Activated T-helper 1 cell treated with anti-CD3 and anti-CD28 coated beads, Interleukin-12 subunit alpha, Interleukin-12 subunit beta, Interleukin-2, Interleukin-4 antibody, amounts not matched to agents 30 ng/mL and 10 ng/mL and 1 ng/mL, durations not matched to agents 14 hours and 24 hours and 36 hours (primary cell): ENCODE measurements at places on chromosomes 6 and 20.

GRCh38 chr6:98909236-98909635 is 38.5 kb downstream of the FBXL4 start:
- no peak for DNase-seq

DNA sequence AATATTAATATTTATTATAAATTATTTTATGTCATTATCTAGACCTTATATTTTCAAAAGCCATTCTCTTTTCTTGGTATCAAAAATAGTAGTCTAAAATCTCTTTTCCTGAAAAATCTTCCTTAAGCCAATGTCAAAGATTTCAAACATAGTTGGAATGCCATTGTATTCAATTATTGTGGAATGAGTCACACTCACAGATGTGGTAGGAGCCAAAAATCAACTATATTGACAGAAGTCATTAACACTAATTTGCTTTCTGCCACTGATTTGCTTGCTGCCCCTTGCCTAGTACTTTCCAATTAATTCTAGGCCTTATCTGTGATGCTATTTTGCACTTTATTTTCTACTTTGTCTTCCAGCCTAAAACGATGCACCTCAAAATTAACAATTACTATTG is 1326.3 kb upstream of the GJE1 start:
- no peak for DNase-seq

DNA sequence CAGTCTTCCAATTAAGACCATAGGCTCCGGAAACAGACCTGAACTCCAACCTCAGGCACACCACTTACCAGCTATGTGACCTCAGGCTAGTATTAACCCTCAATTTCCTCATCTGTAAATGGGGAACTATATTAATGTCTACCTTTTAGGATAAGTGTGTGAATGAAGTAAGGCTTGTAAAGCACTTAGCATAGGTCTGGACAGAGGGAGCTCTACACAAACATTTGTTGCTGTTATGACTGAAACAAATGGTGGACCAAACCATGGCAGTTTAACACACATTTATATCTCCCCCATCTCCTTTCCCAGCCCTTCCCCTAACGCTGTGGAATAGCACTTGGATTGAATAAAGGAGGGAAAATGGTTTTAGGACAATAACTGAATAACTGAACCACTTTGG is 48.7 kb downstream of the TSHZ2 start:
- DNase-seq = no peak

DNA sequence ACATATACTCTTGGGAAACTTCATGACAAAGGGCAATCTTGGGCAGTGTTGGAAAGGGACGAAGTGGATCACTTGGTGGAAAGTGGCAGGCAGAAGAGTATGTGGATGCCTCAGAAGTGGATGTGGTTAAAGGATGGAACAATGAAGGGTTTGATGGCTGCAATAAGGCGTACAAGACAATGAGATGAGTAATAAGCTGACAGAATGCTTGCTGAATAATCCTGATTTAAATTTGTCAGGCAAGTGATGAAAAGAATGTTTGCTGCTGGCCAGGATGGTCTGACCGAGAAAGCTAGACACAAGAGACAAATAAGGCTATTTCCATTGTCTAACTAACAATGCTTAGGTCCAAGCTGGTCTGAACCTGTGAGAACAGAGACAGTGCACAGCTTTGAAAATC is 61.6 kb upstream of the CEP85L start:
- no peak for DNase-seq

DNA sequence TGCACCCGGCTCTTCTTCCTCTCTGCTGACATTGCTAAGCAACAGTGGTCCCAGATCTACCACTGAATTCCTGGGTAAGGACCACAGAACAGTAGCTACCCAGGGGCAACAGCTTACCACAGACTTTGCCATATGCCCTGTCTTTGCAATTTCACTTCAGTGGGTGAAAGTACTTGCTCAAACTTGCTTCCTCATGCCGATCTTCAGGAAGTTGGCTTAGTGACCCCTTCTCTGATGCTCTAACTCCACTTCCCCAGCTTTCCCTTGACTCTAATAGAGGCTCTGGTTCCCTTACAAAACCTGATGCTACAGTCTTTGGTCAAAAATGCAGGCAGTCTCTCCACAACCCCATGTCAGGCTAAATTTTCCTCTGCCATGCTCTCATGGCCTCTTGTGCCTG is 3.3 kb upstream of the TAAR5 start:
- no peak for DNase-seq

DNA sequence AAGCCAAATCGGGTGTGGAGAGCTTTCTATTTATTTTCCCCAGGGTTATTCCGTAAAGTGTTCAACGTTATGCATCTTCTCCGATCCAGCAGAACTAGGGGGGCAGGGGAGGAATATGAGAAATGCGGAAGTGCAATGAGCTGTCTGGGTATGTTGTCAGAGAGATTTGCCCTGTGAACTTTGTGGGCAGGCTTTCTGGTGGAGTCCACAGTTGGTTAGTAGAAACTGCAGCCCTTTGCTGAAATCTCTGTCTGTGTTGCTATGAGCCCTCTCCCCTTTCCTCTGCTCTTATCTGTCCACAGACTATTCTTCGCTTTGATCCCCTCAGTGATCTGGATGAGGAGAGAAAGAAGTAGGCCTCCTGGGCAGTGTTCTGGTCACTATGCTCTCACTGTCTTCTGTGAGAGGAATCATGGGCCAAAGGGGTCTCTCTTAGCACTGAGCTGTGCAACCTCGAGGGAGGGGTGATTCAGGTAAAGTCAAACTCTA is 158.9 kb upstream of the FUT9 start:
- DNase-seq = no peak

DNA sequence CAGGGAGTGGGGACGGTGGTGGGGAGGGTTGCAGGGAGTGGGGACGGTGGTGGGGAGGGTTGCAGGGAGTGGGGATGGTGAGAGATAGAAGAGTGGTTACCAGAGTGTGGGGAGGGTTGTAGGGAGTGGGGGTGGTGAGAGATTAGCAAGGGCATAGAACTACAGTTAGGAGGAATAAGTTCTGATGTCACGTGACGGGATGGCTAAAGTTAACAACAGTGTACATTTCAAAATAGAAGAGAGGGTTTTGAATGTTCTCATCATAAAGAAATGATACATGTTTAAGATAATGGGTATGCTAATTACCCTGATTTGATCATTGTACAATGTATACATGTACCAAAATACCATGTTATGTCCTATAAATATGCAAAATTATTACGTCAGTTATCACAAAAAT is 57.6 kb upstream of the FRMD1 start:
- DNase-seq = no peak

GRCh38 chr6:16657768-16658167 is 103.5 kb downstream of the ATXN1 start:
- DNase-seq = no peak

DNA sequence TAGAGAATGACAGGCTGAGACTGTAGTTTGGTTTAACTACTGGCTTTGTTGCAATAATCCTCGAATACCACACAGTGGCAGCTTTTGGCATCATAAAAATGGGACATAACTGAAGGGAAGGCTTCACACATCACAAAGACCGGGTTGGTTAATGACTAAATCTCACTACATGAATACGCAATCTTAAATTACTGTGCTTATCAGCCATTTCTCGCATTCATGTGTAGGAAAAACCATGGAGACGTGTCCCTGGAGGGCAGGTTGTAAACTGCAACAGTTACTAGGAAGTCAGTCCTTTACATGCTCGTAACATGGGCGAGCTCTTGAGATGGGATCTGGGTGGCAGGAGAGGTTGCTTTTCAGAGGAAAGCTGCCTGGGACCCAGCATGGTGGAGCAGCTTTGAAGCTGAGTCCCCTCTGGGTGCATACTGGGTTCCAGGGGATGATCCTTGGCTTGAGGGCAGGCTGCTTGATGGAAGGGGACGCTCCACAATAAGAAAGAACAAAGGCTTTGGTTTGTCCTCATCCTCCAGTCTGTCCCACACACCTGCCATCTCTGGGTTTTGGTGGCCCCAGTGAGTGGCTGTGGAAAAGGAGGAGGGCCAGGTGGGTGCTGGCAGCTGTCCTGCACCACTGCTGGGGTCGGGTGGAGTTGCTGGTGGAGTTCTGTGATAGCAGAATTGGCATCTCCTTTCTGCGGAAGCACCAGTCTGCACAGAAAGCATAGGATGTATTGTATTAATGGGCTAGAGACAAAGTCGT is 2.1 kb downstream of the RPS21 start:
- DNase-seq = no peak

DNA sequence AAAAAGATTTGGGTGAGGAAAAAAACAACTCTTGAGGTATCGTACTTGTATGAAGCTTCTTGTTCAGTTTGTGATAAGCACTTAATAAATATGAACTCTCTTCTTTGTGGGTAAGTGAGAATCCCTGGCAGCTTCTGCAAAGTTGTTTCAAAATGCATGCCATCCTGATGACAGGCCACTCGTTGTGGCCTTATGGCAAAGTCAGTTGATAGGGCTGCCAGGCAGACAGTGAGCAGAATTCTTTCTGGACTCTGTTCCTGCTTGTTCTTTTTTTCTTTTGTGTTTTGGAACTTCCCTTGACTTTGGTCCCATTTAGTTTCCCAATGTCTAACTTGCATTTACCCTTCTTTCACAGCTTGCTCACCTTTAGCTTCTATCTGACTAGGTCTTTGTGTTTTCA is 983.5 kb upstream of the FLRT3 start:
- DNase-seq = no peak

- no peak for DNase-seq
Measured at GRCh38 chr6:1767481-1768246, 157.9 kb downstream of the FOXC1 start.

GRCh38 chr6:54559136-54559535 is 250.9 kb downstream of the TINAG start:
- DNase-seq = no peak

DNA sequence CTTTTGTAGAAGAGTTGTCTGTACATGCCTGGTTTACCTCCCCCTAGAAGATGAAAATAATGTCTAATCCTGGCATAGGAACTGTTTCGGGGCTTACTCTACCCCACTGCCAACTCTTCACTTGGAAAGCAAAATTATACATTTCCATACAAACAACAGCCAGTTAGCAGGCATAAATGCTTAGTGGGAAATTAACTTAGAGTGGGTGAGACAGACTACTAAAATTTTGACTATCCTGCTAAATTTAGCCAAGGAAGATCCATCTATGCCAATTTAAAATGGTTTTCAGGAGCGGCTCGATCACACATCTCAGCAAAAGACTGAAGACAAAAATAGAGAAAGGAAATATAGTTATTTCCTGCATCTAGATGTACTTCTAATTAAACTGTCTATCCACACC is 221.2 kb downstream of the TPBG start:
- DNase-seq = no peak

- no peak for DNase-seq
Measured at GRCh38 chr6:144588697-144589325, 303.7 kb downstream of the UTRN start.

DNA sequence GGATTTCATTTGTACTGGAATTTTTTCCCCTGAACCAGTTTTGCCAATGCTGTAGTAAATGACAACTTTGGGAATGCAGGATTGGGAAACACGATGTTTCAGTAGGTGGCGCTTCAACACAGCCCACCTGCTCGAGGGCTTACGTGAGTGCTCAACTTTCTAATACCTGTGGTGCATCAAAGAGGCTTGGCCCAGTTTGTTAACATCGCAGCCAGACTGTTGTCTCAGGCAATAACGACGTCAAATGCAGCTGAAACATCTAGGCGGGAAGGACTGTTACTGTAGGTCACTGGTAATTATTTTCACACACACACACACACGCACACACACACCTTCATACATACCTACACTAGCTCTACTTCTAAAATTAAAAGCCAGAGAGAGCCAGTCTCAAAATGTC is 815.5 kb upstream of the SLC35B3 start:
- no peak for DNase-seq

- no peak for DNase-seq
Measured at GRCh38 chr20:16654858-16655535, 74.8 kb upstream of the SNRPB2 start.
